RKO (cell line): ENCODE measurements at places on chromosomes 7 and 10.

- DNase-seq, result no peak
Measured at GRCh38 chr7:20146451-20146850, 70.7 kb downstream of the MACC1 start.

DNA sequence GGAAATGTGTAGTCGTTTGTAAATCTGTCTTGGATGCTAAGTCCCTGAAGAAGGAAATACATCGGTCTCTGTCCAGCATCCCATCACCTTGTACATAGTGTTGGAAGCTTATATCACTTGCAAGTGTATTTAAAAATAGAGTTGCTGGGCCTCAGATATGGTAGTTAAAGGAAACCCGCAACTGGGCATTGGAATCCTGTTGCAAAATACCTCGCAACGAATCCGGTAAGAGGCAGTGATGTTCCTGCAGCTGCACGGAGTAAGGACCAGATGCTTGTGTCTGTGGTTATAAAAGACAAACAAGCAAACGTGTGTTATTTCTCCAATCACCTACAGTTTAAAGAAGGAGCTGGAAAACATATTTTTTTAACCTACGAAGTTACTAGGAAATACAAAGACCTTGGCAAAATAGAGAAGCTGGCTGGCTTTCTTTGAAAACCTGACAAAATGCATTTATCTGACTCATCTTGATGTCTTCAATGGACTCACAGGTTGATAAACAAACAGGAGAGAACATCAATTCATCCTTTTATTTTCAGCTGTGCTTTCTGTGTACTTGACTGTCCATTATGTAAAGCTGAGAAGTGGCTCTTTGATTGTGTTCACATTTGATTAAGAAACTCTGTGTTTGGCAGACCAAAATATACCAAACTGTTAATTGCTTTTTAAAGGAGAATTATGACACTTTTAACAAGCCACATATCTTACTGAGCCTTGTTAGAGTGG is 326.4 kb downstream of the SFMBT2 start:
- no peak for DNase-seq

- DNase-seq, result no peak
Measured at GRCh38 chr7:124130-124949, 68.0 kb upstream of the FAM20C start.

DNA sequence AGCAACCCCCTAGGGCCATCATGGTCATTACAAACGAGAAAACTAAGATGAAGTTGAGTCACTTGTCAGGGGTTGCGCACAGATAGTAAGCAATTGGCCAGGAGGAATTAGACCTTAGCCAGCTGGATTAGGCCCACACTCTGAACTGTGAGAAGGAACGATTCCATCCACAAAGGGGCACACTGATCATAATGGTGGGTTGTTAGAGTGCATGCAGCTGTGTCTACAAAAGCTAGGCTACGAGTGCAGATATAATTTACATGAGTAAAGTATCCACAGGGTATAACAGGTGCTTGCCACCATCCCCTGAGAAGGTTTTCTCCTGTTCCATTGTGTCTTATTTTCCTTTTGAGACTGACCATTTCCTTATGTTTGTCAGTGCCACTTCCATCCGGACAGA is 16.6 kb upstream of the FAM170B start:
- no peak for DNase-seq

- DNase-seq, result no peak
Measured at GRCh38 chr7:4147926-4148620, 534.0 kb upstream of the FOXK1 start.

- peak; percentile 34 for DNase-seq
Measured at GRCh38 chr7:87934699-87935383, 790 bp downstream of the ADAM22 start.

GRCh38 chr7:42380401-42380800 is 143.4 kb upstream of the GLI3 start:
- no peak for DNase-seq

GRCh38 chr7:171912-172515 is 20.4 kb upstream of the FAM20C start:
- no peak for DNase-seq
